ENCODE measurements at places on chromosomes 7 and 10. TPM values are rescaled to one million over a fixed set of nuclear protein-coding genes. Genes with fewer than 3 reads are reported as not detected.
A peak's percentile ranks its signal among the peaks of the same experiment; 100 is the strongest.

DNA sequence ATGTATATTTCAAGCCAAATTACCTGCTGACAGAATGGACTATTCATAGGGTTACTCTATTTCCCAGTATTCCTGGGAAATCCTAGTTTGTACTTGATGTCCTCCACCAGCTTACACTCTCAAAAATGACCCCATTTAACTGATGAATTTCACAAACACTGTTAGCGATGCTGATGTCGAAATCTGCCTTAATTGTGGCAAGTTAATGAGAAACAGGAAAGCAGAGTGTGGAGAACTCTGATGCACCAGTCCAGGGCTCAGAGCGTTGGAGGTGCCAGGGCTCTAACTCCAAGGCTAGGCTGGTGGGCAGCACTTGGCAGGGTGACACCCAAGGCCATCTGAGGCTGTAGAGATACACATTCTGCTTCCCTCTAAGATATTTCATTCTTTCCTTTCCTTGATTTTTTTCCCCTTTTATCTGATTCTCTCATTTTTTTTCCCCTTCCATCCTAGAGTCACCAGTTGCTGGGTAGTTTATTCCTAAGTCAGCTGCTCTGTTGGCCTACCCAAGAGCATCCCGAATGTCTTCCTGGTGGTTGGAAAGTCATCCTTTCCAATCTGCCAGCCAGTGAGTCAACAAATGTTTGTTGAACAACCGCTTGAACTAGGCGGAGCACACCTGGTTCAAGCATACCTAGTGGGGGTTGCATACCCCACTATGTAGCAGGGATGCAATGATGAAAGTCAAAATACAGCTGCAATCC lies 525.0 kb upstream of the NRP1 start:
- DNase-seq = no peak
- no peaks in the 10 kb centered on the region for H3K36me3 ChIP-seq
- no peak overlapping the region for H3K4me3 ChIP-seq
- no peaks in the 10 kb centered on the region for H3K4me1 ChIP-seq
- H3K27me3 ChIP-seq = no peaks in the 10 kb centered on the region

GRCh38 chr10:30736685-30737232 lies 107.2 kb upstream of the LYZL2 start:
- H3K27me3 ChIP-seq = no peaks in the 10 kb centered on the region
- H3K36me3 ChIP-seq = no peaks in the 10 kb centered on the region
- H3K4me3 ChIP-seq = no peak overlapping the region
- no peak overlapping the region for H3K27ac ChIP-seq
- DNase-seq = no peak

SORCS3 gene
- polyA plus RNA-seq = not detected

ASL gene
- polyA plus RNA-seq = 16.6 TPM

LRIT2 gene
- not detected for polyA plus RNA-seq

DNA sequence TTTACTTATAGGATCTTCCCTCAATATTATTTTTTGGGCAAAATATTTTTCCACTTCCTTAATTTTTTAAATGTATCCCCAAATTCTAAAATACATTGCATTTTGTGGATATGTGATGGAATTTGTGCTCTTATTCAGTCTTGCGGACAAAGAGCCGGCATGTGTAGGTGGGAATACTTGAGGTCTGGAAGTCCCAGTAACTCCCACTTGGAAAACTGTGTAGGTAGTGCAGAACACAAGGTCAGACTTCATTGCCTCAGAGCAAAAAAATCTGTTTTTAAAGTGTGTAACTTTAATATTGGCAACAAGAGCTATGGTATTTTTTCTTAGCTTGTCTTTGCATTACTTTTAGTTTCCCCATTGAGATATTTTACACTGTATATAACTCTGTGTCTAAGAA lies 68.5 kb upstream of the SEMA3A start:
- no peaks in the 10 kb centered on the region for H3K36me3 ChIP-seq
- no peak for DNase-seq
- H3K4me3 ChIP-seq = no peak overlapping the region
- H3K27me3 ChIP-seq = no peaks in the 10 kb centered on the region

WASHC2A gene
- polyA plus RNA-seq = 18.0 TPM

- H3K4me1 ChIP-seq = peaks cover 3% of the 10 kb centered on the region
- peak; percentile 33 for DNase-seq
- H3K27me3 ChIP-seq = no peaks in the 10 kb centered on the region
- peak overlapping the region; percentile 59 for H3K4me3 ChIP-seq
These were observed 12.5 kb upstream of the ARPC1A start for GRCh38 chr7:99313204-99313573.

DNA sequence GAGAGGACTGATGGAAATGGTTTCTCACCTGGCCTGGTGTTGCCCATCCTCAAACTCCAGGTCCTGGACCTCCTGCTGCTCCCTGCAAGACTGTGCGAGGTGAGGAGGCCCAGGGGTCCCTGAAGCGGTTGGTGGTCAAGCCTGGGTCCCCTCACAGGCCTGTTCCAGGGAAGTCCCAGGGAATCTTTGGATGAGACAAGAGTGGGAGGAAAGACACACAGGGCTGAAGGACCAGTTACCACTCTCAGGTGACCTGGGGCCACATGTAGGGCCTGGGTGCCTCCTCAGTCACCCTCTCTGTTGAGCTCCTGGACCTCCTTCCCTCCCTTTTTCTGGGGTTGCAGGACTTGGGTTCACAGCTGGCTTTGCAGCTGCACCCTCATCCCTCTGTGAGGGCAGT lies 42.6 kb upstream of the CXCL12 start:
- no peaks in the 10 kb centered on the region for H3K27me3 ChIP-seq
- no peak for DNase-seq
- H3K4me1 ChIP-seq = no peaks in the 10 kb centered on the region
- no peak overlapping the region for H3K27ac ChIP-seq
- no peak overlapping the region for H3K4me3 ChIP-seq

PRR15 gene
- polyA plus RNA-seq = not detected

CFAP58 gene
- not detected for polyA plus RNA-seq

- H3K27ac ChIP-seq = no peak overlapping the region
- H3K27me3 ChIP-seq = no peaks in the 10 kb centered on the region
- H3K4me3 ChIP-seq = no peak overlapping the region
- H3K36me3 ChIP-seq = no peaks in the 10 kb centered on the region
- DNase-seq = no peak
- H3K4me1 ChIP-seq = no peaks in the 10 kb centered on the region
These were observed 113.2 kb upstream of the MACROH2A2 start for GRCh38 chr10:69939481-69939880.

PCGF5 gene
- polyA plus RNA-seq = 60.3 TPM

DNA sequence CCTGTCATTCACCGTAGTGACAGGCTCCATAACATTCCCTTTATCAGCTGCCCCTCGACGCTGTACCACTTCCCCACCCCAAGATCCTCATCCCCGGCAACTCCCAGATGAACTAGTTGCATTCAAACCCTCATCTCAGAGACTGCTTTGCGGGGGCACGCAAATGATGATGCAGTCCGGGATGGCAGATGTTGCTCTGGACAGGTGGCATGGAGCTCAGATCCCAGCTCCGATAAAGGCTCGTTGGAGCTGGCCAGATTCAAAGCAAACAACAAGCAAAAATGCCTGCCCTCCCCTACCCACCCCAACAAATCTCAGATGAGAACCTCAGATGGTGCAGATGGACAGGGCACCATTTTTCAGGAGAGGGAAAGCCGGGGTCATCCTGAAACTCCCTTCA lies 46.7 kb downstream of the CARD11 start:
- no peaks in the 10 kb centered on the region for H3K27me3 ChIP-seq
- no peaks in the 10 kb centered on the region for H3K4me1 ChIP-seq
- H3K27ac ChIP-seq = no peak overlapping the region
- DNase-seq = no peak

C10orf105 gene
- not detected for polyA plus RNA-seq

Data from CD4-positive, CD25-positive, alpha-beta regulatory T cell (primary cell).